CD4-positive, alpha-beta T cell treated with Interleukin-17A for 1 hour (primary cell): ENCODE measurements at places on chromosomes 4 and X.

GRCh38 chr4:150799207-150799606 lies 215.9 kb downstream of the LRBA start:
- no peak for DNase-seq

GRCh38 chr4:11418610-11419009 lies 10.1 kb downstream of the HS3ST1 start:
- peak; percentile 4 for DNase-seq

DNA sequence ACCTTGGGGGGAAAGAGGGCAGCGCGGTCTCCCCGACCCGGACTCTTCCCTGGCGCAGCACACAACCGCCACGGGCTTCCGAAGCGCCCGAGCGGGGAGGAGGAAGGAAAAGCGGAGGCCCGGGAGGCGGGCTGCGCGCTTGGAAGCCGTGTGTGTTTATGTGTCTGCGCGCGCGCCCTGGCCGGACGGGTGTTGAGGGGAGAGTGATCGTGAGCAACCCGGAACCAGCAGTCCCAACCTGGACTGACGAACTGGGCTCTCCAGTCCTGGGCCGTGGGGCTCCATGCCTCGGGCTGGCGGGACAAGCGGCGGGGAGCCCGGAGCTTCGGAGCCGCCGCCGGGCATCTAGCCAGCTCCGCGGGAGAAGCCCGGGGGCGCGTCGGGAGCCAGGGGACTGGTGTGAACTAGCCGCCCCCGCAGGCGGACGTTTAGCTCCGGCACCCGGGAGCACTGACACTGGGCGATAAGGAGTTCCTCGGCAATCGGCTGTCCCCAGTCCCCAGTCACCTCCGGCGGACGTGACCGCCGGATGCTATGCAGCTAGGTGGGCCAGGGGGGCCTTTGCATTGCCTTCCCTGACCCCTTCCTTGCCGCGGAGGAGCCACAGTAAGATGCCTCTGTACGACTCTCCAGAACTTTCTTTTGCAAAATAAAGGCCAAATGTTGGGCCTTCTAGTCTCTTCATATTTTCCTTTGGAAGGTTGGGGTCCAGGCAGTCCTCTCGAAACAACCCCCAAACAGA lies 74.8 kb upstream of the BCOR start:
- DNase-seq: no peak

DNA sequence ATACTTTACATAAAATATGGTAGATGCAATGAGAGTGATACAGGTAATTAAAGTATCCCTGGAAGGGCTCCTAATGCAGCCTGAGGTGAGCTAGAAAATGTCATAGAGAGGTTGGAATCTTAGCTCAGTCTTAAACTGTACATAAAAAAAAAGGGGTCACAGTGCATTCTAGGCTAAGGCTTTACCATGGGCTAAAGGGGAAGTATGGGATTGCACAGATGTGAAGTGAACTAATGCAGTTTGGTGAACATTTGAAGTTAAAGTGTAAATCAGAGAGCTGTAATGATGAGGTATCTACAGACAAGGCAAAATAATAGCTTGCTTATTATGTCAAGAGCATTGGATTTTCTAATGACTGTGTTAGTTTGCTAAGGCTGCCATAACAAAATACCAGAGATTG lies 405.9 kb downstream of the ADGRL3 start:
- DNase-seq: no peak

GRCh38 chrX:120604361-120604782 lies 471 bp downstream of the MCTS1 start:
- DNase-seq: peak; percentile 60

DNA sequence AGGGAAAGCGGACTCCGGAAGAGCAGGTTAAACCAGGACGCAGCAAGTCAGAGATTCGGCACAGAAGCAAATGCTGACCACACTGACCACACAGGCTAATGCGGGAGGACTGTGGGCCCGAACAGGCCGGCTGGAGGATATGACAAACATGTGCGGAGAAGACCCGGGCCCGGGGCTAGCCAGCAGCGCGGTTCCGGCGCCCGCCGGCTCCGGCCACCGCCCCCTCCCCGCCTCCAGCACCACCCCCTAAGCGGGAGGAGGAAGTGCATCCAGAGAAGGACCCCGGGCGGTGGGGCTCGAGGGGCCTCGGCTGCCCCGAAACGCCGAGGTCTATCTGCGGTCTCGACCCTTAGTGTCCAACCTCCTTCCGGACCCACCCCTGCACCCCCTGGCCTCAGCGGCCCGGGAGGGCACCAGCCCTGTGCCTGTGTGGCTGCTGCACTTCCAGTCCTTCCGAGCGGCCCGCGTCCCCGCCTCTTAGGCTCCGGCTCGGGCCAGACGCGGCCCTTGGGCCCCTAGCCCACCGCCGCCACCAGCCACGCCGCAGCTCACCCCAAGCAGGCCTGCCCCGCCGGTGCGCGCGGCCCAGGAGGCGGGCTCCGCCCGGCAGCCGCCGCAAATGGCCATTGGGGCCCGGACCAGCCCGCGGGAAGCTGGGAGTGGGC lies 2.1 kb downstream of the ELOVL6 start:
- DNase-seq: peak; percentile 38

GRCh38 chrX:3787856-3788255 lies 74.4 kb upstream of the PRKX start:
- DNase-seq: no peak

DNA sequence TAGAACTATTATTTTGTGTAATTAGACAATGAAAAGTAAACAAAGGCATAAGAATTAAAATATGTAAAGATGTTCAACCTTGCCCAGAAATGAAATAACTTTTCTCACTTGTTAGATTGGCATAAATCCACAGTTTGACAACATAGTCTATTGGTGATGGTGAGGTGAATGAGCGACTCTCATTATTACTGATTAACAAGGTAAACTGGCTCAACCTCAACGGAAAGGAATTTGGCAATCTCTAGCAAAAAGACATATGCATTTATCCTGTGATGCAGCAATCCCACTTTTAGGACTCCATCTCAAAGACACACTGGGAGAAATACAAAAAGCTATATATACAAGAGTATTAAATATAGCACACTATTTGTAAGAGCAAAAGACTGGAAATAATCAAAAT lies 22.3 kb downstream of the UBA6 start:
- DNase-seq: no peak

DNA sequence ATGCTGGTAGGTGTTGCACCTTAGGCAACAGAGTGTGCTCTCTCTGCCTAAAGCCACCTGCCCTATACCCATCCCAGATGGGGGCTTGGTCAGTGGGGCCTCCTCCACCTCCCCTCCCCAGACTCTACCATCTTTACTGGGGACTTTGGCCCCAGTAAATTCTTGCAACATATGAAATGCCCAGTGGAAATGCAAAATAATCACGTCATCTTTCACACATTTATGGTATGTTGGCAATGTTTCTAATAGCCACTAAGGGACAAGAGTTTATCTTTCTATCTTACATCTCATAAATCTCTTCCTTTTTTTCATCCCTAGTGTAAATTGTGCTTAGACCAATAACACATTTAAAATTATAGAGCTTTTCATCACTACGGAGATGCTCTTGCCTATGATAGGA lies 103.0 kb upstream of the MAML3 start:
- DNase-seq: no peak

GRCh38 chr4:168659741-168660465 lies 163.1 kb downstream of the PALLD start:
- no peak for DNase-seq

GRCh38 chr4:106565727-106566126 lies 197.1 kb upstream of the GIMD1 start:
- no peak for DNase-seq

- DNase-seq: no peak
These were observed 219.4 kb downstream of the EPHA5 start for GRCh38 chr4:65450899-65451298.

DNA sequence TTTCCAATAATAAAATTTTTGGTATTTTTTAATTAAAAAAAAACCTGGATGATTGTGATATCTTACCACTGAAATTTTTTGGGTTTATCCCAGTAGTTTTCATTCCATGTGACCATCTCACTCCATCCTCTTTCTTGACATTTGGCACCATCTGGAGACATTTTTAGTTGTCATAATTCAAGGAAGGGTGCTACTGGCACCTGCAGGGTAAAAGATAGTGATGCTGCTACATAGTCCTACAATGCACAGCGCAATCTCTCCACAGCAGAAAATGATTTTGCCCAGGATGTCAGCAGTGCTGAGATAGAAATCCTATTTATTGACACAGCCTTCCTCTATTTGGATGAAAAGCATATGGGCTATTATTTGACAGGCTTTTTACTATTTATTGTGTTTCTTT lies 79.3 kb downstream of the RBPJ start:
- DNase-seq: no peak

DNA sequence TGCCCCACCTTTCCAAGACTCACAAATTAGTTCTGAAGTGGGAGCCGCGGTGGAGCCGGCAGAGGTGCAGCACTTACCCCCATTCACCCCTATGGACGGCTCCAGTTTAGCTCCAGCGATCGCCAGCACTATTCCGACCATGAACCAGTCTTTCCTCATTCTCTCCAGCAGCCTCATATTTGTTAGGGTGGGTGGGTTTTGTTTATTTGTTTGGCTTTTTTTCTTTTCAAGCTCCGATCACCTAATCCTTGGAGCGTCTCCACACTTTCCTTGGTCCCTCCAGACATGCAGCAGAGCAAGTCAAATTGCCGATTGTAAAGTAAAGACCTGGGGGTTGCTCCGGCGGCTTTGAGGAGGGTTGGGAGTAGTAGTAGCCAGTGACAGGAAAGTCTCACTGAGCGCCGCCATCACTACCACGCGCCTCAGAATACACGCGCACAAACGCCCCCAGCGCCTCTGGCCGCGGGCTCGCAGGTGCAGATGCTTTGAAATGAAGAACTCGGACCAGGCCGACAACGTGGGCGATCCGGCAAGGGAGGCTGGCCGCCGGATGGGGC lies at the start of gene SLC10A7:
TSS of gene SLC10A7 (minus strand) at position 400 of the 557 bp plus-strand sequence. CDS start at position 177, 223 bp downstream.
- DNase-seq: peak; percentile 74

DNA sequence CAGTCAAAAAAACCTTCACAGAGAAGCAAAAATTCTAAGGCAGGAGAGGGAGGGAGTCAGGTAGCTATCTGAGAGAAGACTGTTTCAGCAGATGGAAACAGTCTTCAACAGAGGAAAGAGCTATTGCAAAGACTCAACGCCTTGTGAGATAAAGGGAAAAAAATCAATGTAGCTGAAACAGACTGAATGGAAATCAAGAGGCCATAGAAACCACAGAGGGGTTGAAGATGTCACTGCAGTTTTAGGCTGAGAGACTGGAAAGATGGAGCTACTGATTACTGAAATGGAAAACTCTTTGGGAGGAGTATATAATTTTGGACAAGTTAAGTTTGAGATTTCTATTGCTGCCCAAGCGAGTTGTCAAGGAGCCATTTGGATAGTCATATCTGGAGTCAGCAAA lies 28.4 kb upstream of the CXCL8 start:
- no peak for DNase-seq

DNA sequence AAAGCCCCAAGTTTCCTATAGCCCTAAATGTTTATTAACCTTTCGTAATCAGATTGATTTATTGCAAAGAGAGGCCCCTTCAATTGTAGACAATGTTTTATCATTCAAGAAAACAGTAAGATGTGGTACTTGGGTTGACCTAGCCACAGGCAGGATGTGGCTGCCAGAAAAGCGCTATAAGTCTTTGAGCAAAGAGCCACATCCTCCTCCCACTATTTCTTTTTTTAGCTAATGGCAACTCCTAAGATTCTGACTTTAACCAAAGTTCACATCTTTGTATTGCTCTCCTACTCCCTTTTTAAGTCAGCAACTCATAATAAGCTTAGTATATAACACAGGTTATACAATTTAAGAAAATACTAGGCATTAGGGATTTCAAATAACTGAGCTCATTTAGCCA lies 70.7 kb upstream of the PPP3CA start:
- DNase-seq: peak; percentile 70

GRCh38 chr4:184281231-184282139 lies 63.8 kb upstream of the ENPP6 start:
- no peak for DNase-seq

- DNase-seq: no peak
These were observed 152.3 kb upstream of the PRDX4 start for GRCh38 chrX:23515028-23515427.

GRCh38 chr4:2995546-2996265 lies 32.3 kb downstream of the GRK4 start:
- DNase-seq: no peak

GRCh38 chrX:17706676-17707075 lies 30.6 kb upstream of the SCML1 start:
- no peak for DNase-seq

- no peak for DNase-seq
These were observed 52.5 kb upstream of the GRPEL1 start for GRCh38 chr4:7120341-7120740.

GRCh38 chr4:119197772-119198212 lies 14.7 kb upstream of the USP53 start:
- DNase-seq: no peak

DNA sequence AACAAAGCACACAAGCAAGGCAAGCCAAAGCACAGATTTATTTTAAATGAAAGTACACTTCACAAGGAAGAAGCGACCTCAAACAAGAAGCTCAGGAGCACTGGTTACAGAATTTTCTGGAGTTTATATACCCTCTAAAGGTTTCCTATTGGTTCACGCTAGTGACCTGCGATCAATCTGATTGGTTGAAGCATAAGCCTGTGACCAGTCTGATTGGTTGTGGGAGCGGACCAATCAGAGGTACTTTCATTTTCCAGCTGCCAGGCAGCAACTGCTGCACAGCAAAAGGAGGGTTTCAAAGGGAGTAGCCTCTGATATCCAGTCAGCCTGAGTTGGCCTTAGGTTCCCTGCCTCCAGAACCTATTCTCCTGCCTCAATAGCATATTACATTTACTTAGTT lies 4.6 kb upstream of the AREG start:
- DNase-seq: no peak

DNA sequence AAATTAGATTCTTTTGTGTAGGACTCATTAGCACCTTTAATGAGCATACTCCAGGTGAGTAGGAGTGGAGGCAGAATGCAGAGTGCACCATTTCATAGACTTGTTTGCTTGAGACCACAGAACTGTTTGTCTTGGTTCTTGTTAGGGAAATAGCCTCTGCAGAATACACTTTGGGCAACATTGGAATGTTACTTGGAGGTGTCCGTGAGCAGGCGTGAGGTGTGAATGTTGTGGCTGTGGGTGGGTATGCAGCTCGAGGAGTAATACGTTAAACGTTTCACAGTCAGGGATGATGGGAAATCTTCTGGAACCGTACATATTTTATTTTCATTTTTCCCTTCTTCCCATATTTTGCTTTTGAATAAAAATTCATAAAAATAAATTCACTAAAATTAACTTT lies 31.6 kb downstream of the PAQR3 start:
- no peak for DNase-seq

- DNase-seq: no peak
These were observed 14.6 kb downstream of the CTAG1A start for GRCh38 chrX:154599531-154599930.

GRCh38 chr4:54104907-54105306 lies 4.9 kb downstream of the GSX2 start:
- no peak for DNase-seq

- DNase-seq: no peak
These were observed 610.5 kb upstream of the TECRL start for GRCh38 chr4:65019775-65020174.
